T-helper 17 cell (primary cell): ENCODE measurements at places on chromosomes 13 and 19.

GRCh38 chr19:4429256-4429655 is 26.8 kb downstream of the CHAF1A start:
- no peak for DNase-seq

DNA sequence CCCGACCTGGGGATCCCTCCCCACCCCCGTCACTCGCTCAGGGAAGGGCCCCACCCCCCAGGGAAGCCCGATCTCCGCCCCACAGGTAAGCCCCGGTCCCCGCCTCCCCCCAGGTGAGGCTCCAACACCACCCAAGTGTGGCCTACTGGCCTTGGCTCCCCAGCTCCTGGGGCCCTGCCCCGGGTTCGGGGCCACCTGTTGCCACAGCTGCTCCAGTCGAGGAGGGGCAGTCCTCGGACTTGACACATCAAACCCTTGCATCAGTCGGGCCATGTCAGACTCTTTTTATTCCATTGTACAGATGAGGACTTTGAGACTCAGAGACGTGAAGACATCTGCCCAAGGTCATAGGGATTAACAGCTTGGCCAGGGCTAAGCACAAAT is 512 bp downstream of the CC2D1A start:
- peak; percentile 36 for DNase-seq

- no peak for DNase-seq
Observed at GRCh38 chr19:38850976-38851621, 1.3 kb upstream of the HNRNPL start.

GRCh38 chr13:27353166-27353583 is 71.2 kb upstream of the GTF3A start:
- DNase-seq: no peak

DNA sequence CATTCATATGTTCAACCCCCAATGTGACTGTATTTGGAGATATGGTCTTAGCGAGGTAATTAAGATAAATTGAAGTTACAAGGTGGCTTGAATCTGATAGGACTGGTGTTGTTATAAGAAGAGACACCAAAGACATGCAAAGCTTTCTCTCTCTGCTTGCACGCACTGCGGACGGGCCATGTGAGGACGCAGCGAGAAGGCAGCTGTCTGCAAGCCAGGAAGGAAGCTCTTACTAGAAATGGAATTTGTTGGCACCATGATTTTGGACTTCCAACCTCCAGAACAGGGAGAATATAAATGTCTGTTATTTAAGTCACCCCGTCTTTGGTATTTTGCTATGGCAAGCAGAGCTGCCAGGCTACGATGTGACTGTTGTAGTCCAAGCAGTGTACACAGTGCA is 4.8 kb downstream of the DLEU7 start:
- no peak for DNase-seq

GRCh38 chr13:54949735-54950134 is 1921.1 kb downstream of the OLFM4 start:
- no peak for DNase-seq

DNA sequence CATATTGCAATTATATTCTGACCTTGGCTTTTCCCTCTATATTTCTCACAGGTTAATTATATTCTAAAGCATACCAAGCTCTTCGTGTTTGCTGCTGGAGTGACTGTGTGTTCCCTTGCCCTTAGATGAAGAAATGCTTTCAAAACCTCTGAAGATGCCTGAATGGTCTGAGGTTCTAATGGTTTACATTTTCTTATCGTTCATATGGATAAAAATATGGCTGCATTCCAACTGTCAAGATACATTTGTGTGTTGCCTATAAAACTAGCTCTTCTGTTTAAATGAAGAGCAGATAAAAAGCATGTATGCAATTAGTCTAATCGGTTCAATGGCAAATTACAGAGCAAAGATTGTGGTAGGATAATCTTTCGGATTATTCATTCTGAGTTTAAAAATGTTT is 68.4 kb upstream of the ANKRD10 start:
- no peak for DNase-seq

DNA sequence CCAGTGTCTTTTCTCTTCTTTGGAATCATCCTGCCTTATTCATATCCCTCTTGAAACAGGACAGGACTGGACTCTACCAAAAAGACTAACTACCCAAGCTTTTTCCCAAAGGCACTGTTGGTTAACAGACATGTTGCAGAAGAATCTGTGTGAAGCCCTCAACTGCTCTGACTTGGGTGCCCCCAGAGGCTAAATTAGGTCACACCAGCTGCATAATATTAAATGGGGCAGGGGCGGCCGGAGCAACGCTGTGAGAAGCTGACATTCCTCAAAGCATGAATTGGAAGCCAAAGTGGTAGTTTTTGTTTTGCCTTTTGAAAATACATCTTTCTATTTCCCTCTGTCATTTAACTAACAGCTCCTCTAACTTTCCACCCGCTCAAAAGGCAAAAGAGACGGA is 185.9 kb downstream of the LHFPL6 start:
- DNase-seq: no peak

- DNase-seq: no peak
Observed at GRCh38 chr13:113771709-113772331, 12.8 kb downstream of the TMEM255B start.

DNA sequence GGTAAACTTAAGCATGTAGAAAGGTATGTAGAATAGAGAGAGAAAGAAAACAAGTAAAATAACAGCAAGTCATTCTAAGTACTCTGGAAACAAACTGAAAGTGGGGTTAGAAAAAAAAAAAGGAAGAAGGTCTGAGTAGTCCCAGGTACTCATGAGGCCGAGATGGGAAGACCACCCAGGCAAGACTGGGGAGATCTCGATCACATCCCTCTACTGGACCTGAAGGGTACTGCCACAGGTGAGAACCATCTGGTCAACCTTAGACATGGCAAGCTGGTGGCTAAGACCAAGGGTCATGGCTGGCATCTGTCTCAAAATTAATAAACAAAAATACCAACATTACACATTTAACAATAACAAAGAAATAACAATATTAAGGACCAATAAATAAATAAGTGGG is 36.3 kb upstream of the ZNF724 start:
- DNase-seq: no peak

GRCh38 chr19:38076337-38076736 is 147.7 kb downstream of the DPF1 start:
- DNase-seq: no peak

DNA sequence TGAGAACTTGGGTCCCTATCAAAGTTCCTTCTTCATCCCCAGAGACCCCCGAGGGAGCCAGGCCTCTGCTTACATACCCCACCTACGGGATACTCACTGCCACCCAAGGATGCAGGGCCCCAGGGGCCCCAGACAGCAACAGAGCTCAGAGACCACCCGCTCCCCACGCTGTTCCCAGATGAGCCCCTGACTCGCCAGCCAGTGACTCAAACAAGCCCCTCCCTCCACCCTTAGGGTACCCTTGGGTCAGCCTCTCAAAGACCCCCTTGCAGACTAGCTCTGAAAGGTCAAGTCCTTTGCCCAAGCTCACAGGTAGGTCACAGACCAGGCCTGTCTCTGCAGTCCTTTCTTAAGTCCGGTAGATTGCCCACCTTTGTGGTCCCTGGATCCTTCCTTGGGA is 45.7 kb downstream of the CD320 start:
- DNase-seq: no peak

- DNase-seq: no peak
Observed at GRCh38 chr13:39670445-39670844, 15.0 kb downstream of the COG6 start.

GRCh38 chr13:51832471-51833152 is 12.4 kb downstream of the TMEM272 start:
- peak; percentile 41 for DNase-seq

DNA sequence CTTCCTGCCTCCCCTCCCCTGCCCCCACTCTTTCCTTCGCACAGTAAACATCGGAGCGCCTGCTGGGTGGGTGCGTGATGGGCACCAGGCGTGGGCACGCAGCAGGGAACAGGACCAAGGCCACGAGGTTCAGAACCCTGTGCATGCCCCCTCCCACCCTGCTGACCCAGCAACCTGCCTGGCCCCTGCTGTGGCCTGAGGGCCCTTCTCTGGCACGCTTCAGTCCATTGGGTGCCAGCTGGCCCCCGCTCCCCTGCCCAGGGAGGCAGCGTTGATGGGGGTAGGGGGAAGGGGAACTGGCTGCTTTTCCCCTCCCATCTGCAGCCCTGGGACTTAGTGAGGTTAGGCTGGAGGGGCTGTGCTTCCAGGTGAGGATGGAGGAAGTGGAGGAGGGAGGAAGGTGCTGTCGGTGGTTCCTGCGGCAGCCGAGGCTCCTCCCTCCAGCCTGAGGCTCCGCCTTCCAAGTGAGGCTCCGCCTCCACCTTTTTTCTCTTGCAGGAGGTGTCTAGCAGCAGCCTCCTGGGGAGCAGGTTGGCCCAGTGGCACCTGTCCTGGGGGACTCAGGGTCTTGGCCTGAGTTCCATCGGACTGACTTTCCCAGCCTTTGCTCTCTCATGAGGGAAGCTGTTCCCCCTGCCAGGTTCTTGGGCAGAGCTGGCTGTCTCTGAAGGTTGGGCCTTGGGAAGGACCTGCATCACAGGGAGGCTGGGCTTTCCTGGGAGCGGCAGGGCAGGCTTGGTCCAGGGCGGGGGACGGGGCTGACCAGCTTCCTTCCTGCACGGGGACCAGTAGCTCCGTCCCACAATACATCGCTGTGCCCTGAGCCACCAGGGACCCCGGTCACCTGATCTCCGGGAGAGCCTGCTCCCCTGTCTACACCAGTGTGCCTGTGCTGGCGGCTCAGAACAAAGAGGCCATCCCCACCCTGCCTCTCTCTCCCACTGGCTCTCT is 7.3 kb downstream of the PIAS4 start:
- no peak for DNase-seq

DNA sequence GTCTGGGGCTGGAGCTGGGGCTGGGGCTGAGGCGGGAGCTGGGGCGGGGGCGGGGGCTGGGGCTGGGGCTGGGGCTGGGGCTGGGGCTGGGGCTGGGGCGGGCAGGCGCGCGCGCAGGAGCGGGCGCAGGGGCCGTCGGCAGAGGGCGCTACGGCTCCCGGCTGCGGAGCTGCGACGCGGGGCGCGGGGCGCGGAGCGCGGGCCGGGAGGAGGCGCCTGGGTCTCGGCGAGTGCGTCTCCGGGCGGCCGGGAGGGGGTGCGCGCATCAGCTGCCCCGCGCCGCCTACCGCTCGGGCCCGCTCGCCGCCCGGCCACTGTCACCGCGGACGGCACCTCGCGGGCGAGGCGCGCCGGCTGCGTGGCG is 422 bp upstream of the MTUS2 start:
- DNase-seq: peak; percentile 62

- no peak for DNase-seq
Observed at GRCh38 chr13:94595001-94595949, 677 bp downstream of the TGDS start.

- no peak for DNase-seq
Observed at GRCh38 chr13:61727767-61728166, 312.1 kb upstream of the PCDH20 start.

DNA sequence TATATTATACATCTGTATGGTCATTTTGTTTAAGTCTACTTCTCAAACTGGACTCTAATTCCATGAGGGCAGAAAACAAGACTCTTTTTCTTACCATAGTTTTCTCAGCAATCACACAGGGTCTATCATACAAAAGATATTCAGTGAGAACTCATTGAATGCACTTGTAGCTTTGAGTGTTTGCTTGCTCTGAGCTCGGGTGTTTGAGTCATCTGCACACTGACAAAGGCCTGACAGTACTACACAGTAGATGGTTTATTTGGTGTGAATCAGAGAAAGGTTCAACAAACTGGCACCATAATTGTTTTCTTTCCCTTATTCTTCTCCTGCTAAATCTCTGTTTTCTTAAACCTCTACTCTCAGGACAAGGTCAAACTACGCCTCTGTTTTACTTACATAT is 586.4 kb downstream of the LMO7 start:
- DNase-seq: no peak

DNA sequence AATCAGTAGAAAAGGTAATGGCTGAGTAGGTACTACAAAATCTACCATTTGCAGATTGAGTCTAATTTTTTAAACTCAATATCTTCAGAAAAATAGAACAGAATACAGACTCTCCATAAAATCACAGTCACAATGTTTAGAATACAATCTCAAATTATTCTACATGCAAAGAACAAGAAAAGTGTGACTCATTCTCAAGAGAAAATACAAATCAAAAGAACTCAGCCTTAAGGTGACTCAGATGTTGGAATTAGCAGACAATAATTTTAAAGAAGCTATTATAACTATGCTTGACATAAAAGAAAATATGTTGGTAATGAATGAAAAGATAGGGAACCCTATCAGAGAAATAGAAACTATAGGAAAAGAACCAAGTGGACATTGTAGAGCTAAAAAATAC is 78.9 kb downstream of the RXFP2 start:
- no peak for DNase-seq

DNA sequence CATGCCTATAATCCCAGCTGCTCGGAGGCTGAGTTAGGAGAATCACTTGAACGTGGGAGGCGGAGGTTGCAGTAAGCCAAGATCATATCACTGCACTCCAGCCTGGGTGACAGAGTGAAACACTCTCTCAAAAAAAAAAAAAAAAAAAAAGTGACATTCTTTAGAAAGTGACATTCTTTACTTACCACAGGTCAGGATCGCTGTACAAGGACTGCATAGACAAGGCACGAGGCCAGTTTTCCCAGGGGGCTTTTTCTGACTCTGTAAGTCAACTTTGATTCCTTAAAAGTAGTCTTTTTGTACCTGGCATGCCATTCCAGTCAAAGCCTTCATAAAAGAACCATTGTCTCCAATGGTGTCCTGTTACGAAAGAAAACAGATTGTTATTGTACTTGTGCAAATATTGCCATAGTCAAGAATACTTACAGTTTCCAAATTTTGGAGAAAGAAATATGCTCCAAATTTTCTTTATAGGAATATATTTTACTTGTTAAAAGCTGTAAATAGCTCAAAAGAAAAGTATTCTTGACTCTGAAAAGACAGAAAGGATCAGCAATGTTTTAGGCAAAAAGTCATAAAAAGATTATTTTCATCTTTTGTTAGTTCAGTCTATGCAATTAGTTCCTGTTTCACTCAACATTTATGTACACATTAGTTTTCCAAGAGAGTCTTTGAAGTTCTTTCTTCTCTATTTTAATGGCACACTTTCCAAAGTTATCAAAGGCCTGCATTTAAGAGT is 39.3 kb downstream of the CEACAM1 start:
- DNase-seq: no peak

- no peak for DNase-seq
Observed at GRCh38 chr13:75473468-75473867, 8.5 kb downstream of the TBC1D4 start.

DNA sequence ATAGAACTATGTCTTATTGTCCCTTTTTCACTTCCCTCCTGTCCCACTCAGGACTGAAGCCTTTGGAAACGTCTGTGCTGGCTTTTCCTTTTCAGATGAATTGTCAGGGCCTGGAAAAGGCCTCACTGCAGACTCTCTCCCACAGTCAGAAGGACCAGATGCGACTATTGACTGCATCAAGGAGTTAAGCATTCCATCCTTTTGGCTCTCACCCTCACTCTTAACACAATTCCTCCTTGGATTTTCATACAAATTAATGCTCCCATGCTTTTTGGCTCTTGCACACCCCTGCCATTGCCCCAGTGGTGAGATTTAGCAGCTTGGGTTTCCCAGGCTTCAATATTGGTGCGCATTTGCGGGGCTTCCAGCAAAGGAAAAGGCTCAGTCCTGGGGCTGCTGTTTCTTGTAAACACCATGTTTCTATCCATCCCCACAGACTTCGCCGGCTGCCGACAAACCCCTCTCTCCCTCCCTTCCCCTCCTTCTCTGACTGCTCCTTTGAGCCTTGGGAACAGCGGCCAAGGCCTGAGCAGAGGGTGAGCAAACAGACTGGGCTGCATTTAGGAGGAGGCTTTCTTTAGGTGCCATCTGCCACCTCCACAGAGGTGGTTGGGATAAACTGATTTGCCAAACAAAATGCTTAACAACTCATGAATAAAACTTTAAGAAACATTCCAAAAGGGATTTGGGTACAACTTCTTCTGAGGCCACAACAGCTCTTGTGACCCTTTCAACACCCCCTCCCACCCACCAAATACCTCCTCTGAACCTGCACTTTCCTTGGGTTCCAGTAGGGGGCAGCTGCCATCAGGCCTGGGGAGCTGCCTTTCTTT is 48.6 kb upstream of the PCDH8 start:
- DNase-seq: no peak
